SJSA1 (cell line): ENCODE measurements at places on chromosomes 3 and 15. TPM values are rescaled to one million over a fixed set of nuclear protein-coding genes. Genes with fewer than 3 reads are reported as not detected.

SCAANT1 gene
- not detected in 2 replicates for total RNA-seq

RARRES1 gene
- 0.66 and 4.9 TPM in 2 replicates for total RNA-seq

SNX33 gene
- 4.8 and 6.1 TPM in 2 replicates for total RNA-seq

TRH gene
- not detected in 2 replicates for total RNA-seq

CCRL2 gene
- total RNA-seq, result 0.97 TPM in 1 of 2 replicates, not detected in the other

RBP2 gene
- total RNA-seq, result not detected in 2 replicates

ARPIN gene
- total RNA-seq, result 4.0 and 8.2 TPM in 2 replicates

ACTR8 gene
- 11.7 and 21.4 TPM in 2 replicates for total RNA-seq

ROBO1 gene
- 25.4 and 38.9 TPM in 2 replicates for total RNA-seq

ITPKA gene
- total RNA-seq, result 4.4 and 5.7 TPM in 2 replicates

CD200 gene
- total RNA-seq, result not detected in 2 replicates

ITIH1 gene
- total RNA-seq, result not detected in 2 replicates

CCDC54 gene
- not detected in 2 replicates for total RNA-seq

KCNH8 gene
- total RNA-seq, result not detected in 2 replicates

EXD1 gene
- total RNA-seq, result not detected in 2 replicates

EOMES gene
- not detected in 2 replicates for total RNA-seq

GAP43 gene
- not detected in 2 replicates for total RNA-seq

DNASE1L3 gene
- total RNA-seq, result not detected in 2 replicates

LRTM1 gene
- total RNA-seq, result not detected in 2 replicates

APOD gene
- not detected in 2 replicates for total RNA-seq

CEP63 gene
- total RNA-seq, result 14.8 and 18.8 TPM in 2 replicates

FBLN2 gene
- total RNA-seq, result 7.4 and 8.5 TPM in 2 replicates

UROC1 gene
- total RNA-seq, result not detected in 2 replicates

ROPN1 gene
- not detected in 2 replicates for total RNA-seq

MORC1 gene
- total RNA-seq, result not detected in 2 replicates

MAP2K1 gene
- 43.9 TPM in 2 replicates for total RNA-seq

TMEM108 gene
- total RNA-seq, result not detected in 2 replicates

ABI3BP gene
- 0.05 TPM in 1 of 2 replicates, not detected in the other for total RNA-seq

WNT5A gene
- 18.6 and 18.8 TPM in 2 replicates for total RNA-seq

SNURF gene
- total RNA-seq, result 1.4 and 3.6 TPM in 2 replicates
